CD4-positive, alpha-beta T cell treated with Interferon gamma for 1 hour (primary cell): ENCODE measurements at places on chromosomes 1 and 21.

DNA sequence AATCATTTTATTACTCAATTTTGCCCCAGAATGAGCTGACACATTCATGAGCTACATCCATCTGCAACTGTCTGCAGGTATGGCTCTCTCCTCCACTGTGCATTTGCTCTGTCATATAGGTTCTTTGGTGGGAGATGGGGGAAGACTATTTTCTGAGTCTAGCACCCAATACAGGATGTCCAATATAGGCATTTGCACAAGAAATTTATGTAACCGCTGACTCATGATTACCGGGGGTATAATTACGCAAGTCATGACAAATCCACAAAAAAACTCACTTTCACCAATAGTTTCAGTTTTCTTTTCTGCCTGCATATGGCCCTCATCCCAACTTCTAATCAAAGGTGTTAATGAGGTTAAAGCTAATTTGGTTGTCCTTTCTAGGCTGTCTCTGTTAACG is 17.5 kb upstream of the VSIG8 start:
- no peak for DNase-seq

GRCh38 chr1:109060707-109061106 is 15.1 kb downstream of the TAF13 start:
- DNase-seq: no peak

- DNase-seq: no peak
Measured at GRCh38 chr1:152220166-152221163, 3.5 kb downstream of the HRNR start.

- no peak for DNase-seq
Measured at GRCh38 chr1:117605164-117605773, 579 bp upstream of the TENT5C start.

DNA sequence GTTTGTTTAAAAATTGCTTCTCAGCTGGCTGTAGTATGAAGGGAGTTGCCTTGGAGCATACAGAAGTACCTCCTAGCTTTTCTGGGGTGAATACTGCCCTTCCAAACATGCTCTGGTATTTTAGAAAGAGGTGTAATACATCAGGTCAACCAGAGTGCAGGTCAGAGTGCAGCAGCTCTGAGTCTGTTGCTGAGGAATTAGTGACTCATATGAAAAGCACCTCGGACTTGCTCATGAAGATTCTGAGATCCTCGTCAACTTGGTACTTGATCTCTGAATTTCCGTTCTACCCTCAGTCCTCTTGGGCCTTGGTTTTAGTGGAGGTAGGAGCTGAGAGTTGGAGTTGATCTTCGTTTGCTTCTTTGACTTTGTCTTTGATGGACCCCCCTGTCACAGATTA is 67.3 kb downstream of the NOS1AP start:
- no peak for DNase-seq

GRCh38 chr1:150895618-150896017 is 8.7 kb downstream of the CTXND2 start:
- no peak for DNase-seq

DNA sequence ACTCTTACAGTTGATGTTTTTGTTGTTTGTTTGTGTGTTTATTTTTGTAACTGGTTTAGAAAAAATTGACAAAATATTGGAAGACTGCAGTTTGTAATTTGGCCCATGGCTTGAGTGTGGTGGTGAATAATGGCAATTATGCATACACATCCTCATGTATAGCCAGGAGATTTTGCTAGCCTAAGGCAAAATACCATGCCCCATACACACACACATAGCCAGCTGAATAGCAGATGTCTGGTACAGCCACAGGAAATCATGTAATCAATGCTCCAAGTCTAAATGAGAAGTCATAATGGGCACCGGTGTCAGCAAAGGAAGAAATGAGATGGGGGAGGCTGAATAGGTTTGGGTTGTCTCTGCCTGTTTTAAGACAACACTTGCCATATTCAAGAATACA is 135.2 kb upstream of the COA6 start:
- no peak for DNase-seq
